ENCODE measurements at places on chromosomes 2 and 18.

DNA sequence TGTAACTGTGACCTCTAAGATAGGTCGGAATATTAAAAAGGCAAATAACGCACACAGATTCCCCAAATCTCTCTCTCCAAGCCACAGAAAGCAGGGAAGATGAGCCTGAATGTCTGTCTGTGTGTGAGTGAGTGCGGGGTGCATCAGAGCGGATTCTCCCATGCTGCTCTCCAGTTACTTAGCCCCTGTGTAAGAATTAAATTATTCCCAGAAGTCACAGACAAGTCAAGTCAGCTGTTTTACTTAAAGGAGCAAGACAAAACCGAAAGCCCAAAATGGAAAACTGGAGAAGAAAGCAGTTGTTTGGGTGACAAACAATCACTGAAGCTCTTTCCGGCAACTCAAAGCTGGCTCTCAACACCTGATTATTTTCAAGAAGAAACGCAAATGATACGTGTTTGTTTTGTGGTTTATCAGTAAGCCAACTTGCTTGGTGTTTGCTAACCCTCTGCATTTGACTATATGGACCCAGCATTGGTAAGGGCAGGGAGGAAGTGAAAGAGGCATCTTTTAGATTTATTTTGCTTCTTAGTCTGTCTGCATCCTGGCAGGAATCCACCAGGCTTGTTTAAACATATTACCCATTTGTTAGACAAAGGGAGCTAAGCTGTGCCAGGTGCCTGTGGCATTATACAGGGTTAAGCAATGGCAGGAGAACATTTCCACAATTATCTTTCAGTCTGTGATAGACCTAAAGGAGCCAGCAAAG, 121.5 kb upstream of the CREB1 start:
- no peak for DNase-seq

DNA sequence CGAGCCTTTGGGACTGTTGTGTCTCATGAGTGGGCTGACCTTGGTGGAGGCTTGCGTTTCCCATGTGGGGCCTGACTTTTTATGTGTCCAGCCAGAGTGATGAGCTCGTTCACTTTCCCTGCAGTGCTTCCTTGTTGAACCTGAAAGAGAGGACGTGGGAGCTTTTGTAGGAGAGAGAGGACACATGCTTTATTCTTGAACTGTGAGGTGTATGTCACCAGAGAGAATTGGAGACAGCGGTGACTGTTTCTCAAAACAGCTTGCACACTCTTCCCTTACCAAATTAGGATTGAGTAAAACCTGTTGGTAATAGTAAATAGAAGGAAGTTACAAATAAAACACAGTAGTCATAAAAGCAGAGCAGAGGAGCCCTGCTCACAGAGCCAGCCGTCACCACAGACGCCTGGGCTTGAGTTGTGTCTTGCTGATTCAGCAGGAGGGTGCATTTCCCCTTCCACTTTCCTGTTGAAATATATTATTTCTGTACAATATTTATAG, 60.7 kb downstream of the INPP4A start:
- DNase-seq = no peak

DNA sequence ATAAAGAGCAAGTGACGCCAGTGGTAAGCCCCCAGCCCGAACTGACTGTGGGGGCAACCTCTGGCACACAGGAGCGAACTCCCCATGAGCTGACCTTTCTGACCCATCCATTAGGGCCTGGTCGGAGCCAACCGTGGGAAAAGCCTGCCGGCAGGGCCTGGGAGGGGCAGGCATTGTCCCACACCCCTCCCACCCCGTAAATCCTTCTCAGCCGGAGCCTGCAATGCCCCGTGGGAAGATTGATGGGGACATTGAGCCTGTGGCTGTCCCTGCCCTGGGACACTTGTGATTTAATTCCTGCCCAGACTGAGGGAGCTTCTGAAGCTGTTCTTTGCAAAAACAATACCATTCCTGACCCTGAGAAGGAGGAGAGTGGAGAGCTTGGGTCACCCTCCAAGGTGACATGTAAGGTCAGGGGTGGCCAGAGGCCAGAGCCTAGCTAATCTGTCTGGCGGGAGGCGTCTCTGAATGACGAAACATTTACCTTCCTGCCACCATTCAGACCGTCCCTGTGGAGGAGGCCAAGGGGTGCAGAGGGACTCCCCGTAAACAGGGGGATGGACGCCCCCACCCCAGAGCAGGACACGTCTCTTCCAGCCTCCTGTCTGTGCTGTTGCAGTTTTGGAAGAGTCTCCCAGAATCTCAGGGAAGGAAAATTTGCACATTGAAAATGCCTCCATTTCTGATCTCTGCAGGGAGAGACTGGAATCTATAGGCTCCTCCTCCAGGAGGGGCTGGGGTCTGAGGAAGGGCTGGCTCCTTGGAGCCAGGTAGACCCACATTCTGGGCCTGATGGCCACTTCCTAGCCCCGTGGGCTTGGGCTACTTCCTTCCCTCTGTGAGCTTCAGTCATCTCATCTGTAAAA, 51.2 kb upstream of the HS6ST1 start:
- DNase-seq = no peak

- no peak for DNase-seq
Observed at GRCh38 chr2:58065248-58065647, 18.6 kb downstream of the VRK2 start.

GRCh38 chr2:240921995-240922244, 15.8 kb downstream of the CROCC2 start:
- no peak for DNase-seq

DNA sequence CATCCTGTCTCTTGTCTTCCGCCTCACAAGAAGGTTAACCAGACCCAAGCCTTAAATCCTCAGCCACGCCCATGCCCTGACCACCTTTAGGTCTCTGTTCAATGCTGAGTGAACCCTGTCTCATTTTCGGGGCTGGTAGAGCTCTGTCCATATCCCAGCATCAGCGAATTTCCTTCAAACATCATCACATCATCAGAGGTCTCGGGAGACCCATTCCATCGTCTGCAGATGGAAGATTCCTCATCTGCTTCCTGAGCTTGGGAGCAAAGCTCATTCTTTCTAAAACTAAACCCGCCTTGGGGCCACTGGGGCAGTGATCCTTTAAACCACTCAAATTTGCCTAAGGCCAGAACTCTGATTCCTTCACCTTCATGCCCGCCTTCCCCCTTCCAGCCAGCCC, 173.7 kb downstream of the TTC32 start:
- no peak for DNase-seq

- DNase-seq = no peak
Observed at GRCh38 chr2:235501673-235502031, 7.8 kb downstream of the AGAP1 start.

DNA sequence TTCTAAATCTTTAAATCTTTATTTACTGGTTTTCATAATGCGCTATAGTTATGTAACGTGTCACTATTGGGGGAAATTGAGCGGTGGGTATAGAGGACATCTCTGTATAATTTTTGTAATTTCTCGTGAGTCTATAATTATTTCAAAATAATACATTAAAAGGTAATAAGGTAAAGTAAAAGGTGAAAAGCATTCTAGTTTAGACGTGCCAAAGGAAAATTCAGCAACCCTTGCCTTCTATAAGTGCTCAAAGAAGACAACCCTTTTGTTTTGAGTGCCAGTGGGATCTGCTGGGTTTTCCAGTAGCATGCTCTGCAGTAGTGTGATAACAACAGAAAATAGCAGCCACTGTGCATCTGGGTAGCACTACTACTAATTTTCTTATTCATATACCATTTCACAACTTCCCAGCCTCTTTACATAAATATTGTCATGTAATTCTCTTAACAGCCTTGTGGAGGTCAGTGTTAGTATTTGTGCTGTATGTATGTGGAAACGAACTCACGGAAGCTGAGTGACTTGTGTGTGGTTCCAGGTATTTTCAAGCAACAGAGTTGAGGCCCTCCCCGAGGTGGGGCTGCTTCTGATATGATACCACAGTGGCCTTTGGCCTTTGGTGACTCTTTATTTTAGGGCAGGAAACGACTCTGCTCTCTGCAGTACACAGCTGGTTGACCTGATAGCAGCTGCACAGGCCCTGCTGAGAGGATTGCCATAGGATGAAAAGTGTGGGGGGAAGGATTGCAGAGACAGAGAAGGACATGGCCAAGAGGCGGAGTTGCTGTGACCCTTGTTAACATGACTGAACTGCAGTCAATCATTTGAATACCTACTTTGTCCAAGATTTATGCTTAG, 104.5 kb downstream of the TDRD15 start:
- DNase-seq = no peak

DNA sequence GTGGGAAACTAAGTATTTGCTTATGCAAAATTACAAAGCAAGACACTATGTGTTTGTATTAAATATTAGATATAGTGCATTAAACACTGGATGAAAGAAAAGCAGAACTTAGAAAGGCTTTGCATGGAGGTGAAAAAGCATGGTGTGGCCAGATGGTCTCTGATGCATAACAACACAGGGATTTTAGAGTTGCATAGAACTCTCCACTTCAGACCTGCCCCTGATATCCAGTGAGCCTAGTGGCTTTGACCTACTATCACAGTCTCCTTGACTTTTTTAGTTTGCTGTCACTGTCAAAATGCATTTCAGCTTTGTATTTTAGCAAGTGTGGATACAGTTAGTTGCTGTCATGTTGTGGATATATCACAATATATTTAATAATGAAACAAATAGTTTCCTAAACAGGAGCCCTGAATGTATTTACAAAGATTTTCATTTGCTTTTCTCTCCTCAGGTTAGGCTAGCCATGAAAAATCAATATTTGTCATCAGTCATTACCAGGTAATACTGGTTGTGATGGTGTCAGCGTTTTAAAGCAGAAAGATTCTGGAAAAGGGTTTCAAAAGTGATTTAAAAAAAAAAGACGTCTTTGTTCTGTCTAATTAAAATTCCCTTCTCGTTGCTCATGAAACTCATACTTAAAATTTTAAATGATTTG, 5.2 kb downstream of the CSRNP3 start:
- no peak for DNase-seq

- DNase-seq = no peak
Observed at GRCh38 chr2:30867385-30867784, 60.1 kb upstream of the CAPN13 start.

DNA sequence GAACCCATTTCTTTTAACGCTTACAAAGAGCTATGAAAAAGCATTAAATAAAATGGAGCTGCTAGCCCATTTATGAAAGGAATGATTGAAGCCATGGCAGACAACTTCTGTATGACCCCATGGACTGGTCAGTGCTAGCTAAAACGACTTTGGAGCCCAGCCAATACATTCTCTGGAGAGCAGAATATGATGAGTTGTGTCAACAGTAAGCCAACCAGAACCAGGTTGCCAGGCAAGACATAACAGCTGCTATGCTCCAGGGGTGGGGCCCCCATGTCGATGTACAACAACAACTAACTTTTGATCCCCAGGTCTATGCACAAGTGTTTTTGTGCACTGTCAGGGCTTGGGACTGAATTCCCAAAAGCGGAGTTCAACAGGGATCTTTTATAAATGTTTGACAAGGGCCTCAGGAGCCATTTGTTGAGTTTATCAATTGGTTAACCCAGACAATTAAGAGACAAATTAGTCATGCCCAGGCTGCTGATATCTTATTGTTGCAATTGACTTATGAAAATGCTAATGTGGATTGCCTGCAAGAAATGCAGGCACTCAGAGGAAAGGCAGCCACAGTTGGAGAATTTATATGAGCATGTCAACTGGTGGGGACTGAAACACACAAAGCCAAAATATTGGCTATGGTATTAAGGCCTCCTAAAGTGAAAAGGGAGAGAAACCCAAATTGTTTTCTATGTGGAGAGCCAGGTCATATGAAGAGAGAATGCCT, 64.6 kb upstream of the MYO3B start:
- no peak for DNase-seq

DNA sequence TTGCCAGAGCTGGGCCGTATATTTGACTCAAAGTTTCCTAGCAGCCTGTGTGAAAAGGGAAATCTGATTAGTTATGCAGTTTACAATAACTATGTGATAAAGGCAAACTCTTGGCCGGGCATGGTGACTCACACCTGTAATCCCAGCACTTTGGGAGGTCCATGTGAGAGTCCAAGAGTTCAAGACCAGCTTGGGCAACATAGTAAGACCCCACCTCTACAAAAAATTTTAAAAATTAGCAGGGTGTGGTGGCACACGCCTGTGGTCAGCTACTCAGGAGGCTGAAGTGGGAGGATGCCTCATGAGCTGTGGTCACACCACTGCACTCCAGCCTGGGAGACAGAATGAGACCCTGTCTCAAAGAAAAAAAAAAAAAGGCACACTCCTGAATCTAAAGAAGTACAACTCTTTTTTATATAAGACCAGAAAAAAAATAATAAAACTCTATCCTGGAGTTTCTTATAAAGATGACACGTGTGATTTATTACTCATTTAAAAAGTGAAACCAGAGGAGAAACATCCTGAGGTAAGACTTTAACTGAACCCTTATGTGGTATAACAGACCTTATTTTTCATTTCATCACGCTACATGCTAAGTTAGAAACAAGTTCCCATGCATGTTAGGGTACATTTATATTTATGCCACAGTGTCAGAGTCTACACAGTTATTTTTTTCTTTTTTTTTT, 32.6 kb upstream of the KCMF1 start:
- DNase-seq = peak; percentile 81

GRCh38 chr2:238963161-238963970, 115.5 kb downstream of the TWIST2 start:
- no peak for DNase-seq

- no peak for DNase-seq
Observed at GRCh38 chr2:30382162-30382783, 64.8 kb upstream of the LCLAT1 start.

- DNase-seq = no peak
Observed at GRCh38 chr2:128311216-128311754, 7.4 kb downstream of the HS6ST1 start.

DNA sequence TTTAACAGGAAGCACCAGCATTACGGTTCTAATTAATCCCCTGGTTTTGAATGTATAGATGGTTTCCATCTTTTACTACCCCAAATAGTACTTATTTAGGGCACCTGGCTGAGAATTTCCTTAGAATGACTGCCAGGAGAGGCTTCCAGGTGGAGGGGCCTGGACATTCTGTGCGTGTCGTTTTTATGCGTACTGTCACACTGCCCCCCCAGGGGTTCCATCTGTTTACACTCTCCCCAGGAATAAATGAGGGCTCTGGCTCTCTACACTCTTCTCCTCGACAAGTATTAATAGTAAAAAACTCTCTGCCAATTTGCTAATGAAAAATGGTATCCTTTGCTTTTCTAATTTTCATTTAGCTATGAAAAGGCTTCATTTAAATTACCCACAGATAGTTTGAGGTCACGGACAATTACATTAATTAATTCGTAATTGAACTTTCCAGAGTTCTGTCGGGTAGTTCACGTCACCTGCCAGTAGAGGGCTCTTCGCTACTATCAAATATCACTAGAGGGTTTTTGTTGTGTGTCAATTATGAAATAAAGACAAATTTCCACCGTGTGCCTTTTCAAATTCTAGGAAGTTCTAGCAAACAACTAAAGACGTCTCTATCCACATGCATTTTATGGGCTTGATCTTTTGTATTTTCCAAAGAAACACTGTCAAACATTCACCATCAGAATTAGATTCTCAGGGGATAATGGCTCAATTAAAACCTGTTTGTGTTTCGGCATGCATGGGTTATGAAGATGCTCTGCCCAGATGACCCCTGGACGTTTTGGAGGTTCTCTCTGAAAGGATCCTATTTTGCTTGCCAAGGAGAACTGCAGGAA, 88.8 kb upstream of the ASB18 start:
- no peak for DNase-seq

GRCh38 chr2:156935616-156936015, 321.9 kb upstream of the GALNT5 start:
- no peak for DNase-seq

Measured in HS-27A (cell line).